ENCODE measurements at places on chromosomes 13 and 19.

DNA sequence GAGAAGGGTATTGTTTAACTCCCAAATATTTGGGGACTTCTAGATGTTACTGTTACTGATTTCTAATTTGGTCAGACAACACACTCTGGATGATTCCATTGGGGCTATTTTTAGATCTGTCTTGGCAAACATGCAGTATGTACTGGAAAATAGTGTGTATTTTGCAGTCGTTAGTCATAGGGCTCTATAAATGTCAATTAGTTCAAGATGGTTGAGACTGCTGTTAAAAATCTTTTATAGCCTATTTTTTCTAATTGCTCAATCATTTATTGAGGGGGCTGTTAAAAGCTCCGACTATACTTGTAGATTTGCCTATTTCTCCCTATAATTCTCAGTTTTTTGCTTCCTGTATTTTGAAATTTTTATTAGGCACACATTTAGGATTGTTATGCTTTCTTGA lies 31.4 kb downstream of the PPP5C start:
- DNase-seq = peak; percentile 59

GRCh38 chr19:29858000-29858596 lies 46.3 kb downstream of the CCNE1 start:
- DNase-seq = no peak

- no peak for DNase-seq
Observed at GRCh38 chr19:51599084-51599483, 28.0 kb downstream of the ZNF175 start.

GRCh38 chr13:28534210-28534609 lies 39.3 kb upstream of the FLT1 start:
- DNase-seq = no peak

GRCh38 chr13:102584434-102584833 lies 12.4 kb upstream of the TPP2 start:
- DNase-seq = no peak

- DNase-seq = no peak
Observed at GRCh38 chr13:110629735-110630134, 14.4 kb downstream of the NAXD start.

GRCh38 chr13:97136418-97136817 lies 85.7 kb upstream of the MBNL2 start:
- DNase-seq = no peak

DNA sequence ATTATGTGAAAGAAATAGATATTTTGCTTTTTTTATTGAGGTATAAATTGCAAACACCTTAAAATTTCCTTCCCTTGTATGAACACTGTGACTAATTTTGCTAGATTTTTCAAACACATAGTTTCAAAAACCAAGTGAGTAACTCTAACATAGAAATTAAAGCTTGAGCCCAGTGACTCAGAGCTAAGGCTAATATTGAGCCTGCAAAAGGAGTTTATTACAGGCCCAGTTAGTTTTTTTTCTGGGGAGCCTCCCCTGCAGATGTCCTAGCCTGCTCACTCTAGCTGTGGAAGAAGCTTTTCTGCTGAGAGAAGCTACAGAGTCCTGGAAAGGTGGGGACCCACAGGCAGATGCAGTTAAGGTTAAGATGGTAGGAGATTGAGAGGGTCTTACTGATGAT lies 3.4 kb downstream of the ZNF430 start:
- DNase-seq = no peak

DNA sequence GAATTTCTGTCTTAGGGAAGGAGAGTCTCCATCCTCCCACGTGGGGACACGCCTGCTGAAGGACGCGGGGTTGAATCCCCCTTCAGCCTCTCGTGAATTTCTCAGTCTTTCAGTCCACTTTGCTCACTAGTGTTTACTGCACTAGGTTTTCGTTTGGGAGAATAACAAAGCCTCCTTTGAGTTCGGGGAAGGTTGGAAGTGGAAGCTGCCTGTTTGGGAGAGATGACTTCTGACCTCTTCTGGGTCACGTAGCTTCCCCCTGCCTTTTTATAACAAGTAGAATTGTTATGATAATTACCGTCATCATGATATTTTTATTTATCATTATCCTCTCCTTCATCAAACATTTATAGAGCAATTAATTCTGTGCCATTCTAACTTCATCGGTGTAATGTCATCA lies 60.7 kb downstream of the ATP11A start:
- no peak for DNase-seq

DNA sequence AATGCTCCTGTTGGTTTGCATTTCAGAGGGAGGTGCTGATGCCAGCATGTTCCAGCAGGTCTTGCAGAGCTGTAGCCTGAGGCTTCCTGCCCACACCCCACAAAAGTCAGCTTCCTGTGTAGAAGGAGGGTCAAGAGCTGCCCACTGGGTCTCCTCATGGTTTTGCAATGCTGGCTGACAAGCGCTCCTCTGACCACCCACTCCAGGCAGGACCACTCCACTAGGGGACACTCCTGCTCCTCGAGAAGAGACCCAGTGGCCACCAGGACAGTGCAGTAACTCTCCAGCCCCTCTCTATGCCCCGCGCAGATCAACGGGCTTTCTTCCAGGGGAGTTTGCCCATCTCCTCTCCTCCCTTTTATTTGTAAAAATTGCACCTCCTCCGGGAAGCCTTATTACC lies 72.9 kb upstream of the UQCRFS1 start:
- DNase-seq = no peak

DNA sequence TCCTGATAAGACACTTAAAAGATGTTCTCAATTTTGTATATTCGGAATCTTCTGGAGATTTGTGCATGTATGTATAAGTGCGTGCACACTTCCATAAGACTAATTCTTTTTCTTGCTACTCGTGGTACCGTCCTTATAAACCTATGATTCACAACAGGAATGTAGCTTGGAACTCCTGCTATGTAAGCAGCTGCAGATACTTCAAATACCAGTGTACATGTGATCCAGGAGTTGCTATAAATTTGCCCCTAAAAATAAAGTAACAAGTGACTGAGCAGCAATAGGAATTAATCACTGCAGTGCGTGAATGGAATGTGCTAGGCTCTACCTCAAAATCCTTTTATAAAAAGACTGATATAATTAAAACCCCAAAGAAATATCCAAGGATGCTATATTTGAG lies 214.9 kb downstream of the KLF5 start:
- DNase-seq = peak; percentile 81

DNA sequence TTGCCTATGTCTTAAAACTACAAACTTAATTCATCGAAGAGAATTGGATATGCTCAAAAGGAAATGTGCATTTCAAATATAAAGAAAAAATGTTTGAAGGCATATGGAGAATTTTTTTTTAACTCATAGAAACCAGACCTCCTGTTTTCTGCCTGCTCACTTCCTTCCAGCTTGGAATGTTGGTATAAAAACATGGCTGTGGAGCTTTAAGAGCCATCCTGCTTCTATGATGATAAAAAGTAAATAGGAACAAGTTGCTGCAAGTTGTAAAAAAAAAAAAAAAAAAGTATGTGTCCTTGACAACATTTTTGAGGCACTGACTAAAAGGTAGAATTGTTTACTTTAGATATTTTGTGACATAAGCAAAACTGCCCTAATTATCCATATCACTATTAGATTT lies 1230.7 kb downstream of the PCDH9 start:
- DNase-seq = no peak

GRCh38 chr19:1905110-1905862 lies at the start of the genes ADAT3 and SCAMP4:
ADAT3 (plus strand) TSS chr19:1905399; CDS start chr19:1912048, 6,649 bp downstream.
SCAMP4 (plus strand) TSS chr19:1905399; CDS start chr19:1915020, 9,621 bp downstream.
- DNase-seq = peak; percentile 88

DNA sequence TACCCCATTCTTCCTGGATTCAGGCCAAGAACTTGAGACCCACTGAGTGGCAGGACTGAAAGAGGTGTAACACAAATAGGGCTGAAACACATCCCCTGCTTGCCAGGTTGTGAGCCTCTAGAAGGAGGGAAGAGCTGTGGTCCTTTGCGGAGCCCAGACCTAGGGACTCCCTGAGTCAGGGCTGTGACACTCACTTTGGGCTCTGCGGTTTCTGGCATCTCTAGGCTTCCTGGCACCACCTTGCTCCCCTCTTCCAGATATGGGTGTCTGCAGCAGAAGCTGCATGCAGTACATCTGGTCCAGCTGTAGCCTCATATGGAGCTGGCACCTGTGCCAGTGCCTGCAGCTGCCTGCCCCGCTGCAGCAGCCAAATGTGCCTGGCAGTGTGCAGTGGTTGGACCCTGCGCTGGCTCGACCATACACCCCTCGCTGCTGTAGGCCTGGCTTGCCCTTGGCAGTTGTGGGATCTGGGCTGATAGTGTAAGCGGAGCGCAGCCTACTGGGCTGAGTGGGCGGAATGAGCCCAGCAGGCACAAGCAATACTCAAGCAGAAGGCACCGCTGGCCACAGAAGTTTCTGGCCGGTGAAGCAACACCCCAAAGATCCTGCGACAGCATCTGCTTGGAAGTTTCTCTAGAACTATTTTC lies 290.4 kb downstream of the SLITRK6 start:
- no peak for DNase-seq

- DNase-seq = no peak
Observed at GRCh38 chr13:52786766-52787165, 47.1 kb upstream of the CNMD start.

Measured in AG04449 (cell line).